ENCODE measurements at places on chromosomes 12 and 14. TPM values are rescaled to one million over a fixed set of nuclear protein-coding genes. Genes with fewer than 3 reads are reported as not detected.

GRCh38 chr14:100914597-100915021 is 11.1 kb upstream of the RTL1 start:
- no peak for DNase-seq

Gene LTB4R
- 2.4 TPM for polyA plus RNA-seq

Gene BCL2L14
- polyA plus RNA-seq: 0.09 TPM

DNA sequence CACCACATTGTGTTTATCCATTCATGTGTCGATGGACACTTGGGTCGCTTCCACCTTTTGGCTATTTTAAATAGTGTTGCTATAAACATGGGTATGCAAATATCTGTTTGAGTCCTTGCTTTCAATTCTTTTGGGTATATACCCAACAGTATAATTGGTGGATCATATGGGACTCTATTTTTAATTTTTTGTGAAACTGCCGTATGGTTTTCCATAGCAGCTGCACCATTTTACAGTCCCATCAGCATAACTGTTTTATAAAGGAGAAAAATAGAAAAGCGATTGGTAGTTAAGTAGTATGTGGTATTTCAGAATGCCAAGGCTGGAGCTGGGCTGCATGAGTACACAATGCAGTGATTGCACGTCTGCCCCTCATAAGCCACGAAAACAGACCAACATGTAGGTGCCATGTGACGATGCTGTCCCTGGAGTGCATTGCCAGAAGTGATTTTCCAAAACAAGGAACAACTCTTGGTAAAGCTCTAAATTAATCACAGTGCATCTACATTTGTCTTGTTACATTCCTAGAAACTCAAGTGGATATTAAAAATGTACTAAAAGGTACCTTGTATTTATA is 83.5 kb downstream of the C12orf75 start:
- DNase-seq: no peak

GRCh38 chr12:115212356-115212755 is 528.4 kb upstream of the TBX3 start:
- DNase-seq: no peak

Gene ATL1
- polyA plus RNA-seq: 7.0 TPM
